Activated CD8-positive, alpha-beta memory T cell treated with anti-CD3 and anti-CD28 coated beads, Interleukin-2, amount 10 ng/mL, durations not matched to agents 7 days and 5 days (primary cell): ENCODE measurements at places on chromosomes 13 and 19.

GRCh38 chr13:22848539-22849052 is 332.2 kb upstream of the SGCG start:
- no peak for DNase-seq

DNA sequence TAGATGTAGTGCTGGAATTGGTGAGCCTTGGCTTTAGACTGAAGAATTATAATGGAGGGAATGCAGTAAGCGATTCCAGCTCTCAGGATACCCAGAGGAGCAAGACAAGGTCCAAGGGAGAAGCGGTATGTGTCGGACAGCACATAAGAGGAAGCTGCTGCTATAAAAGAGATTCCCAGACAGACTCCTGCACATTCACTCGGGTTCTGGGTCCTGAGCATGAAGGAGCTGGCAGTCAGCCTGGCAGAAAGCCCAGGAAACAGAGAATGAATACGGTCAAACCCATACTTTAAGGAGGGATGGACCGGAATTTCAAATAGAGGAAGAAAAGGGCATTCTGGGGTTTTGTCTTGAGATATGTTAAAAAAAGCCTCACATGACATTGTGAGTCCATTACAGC is 308.3 kb downstream of the DNAJC15 start:
- no peak for DNase-seq

GRCh38 chr13:108433976-108434755 is 164.6 kb downstream of the TNFSF13B start:
- DNase-seq = no peak

DNA sequence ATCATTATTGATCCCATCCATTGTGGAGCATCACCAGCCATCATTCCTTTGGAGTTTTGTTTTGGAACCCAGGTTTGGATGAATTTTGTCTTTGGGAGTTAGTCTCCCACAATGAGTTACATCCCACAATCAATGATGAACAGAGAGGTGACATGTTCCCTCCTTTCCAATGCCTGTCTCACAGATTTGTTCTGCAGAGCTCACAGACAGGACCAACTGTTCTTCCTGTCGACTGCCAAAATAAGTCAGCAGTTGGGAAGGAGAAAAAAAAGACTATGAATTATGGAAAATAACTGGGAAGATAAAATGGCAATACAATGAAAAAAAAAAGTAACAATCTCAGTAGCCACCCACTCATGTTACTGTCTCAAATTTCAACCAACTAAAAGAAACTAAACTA is 489.1 kb downstream of the MYO16 start:
- DNase-seq = no peak

DNA sequence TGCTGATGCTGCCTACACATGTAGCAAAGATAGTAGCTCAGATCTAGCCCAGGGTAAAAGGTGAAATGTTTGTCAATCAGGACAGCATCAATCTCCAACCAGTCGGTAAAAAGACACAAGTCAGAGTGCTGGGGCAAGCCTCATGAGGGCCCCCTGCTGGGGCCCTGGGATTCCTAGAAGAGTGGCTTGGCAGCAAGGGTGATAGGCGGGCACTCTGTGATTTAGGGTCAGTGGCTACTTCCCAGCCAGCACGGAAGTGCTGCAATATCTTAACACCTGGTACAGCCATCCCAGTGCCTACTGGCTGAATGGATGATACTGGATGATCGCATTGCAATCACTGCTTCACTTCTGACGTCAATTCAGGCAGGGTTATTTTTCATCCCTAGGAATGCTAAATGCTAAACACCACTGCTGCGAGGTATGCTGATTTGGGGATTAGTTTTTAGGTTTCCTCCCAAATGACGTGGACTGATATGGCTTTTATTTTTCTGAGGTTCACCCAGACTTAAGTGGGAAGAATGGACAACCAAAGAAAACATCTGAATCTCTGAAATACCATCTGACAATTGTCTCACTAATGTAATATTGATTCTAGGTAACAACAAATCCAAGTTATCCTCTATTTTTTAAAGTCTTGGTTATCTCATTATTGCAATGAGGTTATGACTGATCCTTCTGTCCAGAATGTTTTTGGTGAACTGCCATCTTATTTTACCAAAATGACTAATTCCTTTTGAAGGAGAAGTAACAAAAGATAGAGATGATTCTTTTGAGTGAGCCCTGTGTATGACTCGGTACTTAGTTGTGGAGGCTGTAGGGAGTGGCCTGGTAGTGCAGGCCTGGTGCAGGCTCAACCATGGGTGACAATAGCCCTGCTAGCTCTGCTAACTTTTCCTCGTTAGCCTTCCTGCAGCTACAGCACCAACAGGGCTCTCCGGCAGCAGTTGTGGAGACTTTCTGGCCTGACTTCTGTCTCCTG is 432.5 kb downstream of the FGF9 start:
- no peak for DNase-seq

GRCh38 chr13:20473139-20473538 is 52.5 kb downstream of the CRYL1 start:
- DNase-seq = no peak
